ENCODE measurements at places on chromosomes 2 and 18. TPM values are rescaled to one million over a fixed set of nuclear protein-coding genes. Genes with fewer than 3 reads are reported as not detected.

- no peak for DNase-seq
Measured at GRCh38 chr2:3703757-3704355, 481 bp downstream of the DCDC2C start.

DNA sequence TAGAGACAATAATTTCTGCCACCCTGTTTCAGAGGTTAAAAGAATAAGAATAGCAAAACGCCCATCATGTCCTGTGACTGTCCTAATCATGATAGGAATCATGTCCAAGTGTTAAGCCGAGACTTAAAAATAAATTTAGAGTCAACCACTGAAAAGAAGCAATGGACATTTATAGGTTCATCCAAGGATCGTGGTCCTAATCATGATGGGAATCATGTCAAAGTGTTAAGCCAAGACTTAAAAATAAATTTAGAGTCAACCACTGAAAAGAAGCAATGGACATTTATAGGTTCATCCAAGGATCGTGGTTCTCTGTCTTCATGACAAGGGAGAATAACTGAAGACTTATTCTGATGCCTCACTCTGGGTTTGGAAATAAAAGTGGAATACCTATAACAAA, 73.6 kb downstream of the PDE11A start:
- no peak for DNase-seq

GRCh38 chr2:66275984-66276383, 158.9 kb upstream of the MEIS1 start:
- no peak for DNase-seq

DNA sequence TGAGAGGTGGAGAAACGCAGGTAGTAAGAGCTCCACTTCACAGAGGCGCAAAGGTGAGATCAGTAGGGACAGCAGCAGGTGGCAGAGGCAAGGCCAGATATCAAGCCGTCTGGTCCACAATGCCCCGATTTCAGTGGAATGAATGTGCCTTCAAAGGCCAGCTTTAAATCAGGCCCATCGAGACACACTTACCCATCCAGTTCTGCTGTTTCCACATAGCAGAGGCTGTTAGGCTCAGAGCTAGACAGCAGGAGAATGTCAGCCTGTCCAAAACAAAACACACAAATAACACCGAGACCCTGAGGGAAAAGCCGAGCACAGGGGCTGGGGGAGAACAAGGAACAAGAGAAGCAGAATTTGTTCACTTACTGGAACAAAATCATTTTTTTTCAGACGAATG, 75.8 kb upstream of the NARS1 start:
- no peak for DNase-seq

- DNase-seq: no peak
Measured at GRCh38 chr18:9188359-9189231, 52.0 kb downstream of the ANKRD12 start.

GRCh38 chr2:10626837-10627236, 62.9 kb downstream of the NOL10 start:
- no peak for DNase-seq

GRCh38 chr18:68299906-68300305, 415.0 kb downstream of the TMX3 start:
- no peak for DNase-seq

DNA sequence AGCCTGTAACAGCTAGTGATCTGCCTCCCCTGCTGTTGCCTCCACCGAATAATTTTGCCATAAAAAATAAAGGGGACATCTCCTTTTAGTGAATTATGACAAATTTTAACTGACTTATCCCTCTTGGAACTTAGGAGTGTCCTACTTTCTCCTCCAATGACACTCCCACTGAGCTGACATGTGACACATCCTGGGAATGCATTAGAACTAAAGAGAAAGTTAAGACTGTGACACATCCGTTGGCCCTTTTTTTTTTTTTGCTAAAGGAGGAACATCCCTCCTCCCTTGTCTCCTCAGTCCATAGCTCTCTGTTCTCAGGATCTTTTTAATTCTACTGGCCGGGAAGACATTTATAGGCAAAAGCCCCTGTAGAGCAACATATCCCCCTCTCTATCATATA, 268.2 kb downstream of the NRXN1 start:
- no peak for DNase-seq

GRCh38 chr2:177611310-177611886, 218.8 kb downstream of the AGPS start:
- DNase-seq: no peak

- no peak for DNase-seq
Measured at GRCh38 chr2:98601532-98602132, 6.7 kb downstream of the COA5 start.

GRCh38 chr2:186590759-186591505, 1.1 kb downstream of the ITGAV start:
- no peak for DNase-seq

DNA sequence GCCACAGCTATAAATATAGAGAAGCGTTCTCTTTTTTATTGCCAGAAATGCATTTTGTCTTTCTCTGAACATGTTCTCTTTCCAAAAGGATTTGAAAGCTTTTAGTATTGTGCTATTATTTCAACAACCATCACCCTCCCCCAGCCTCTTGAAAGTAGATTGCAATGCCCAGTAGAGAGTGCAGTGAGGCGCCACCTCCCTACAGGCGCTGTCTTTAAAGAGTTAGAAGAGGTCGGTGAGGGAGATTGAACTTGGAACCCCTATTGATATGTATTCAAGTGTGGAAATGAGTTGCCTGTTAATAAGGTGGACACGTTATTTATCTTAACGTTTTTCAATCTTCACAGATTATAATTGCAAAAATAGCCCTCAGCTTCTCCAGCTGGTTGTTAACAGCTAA, 360.3 kb downstream of the LRP1B start:
- DNase-seq: no peak

GRCh38 chr2:230924092-230924469, 961 bp downstream of the GPR55 start:
- peak; percentile 23 for DNase-seq

DNA sequence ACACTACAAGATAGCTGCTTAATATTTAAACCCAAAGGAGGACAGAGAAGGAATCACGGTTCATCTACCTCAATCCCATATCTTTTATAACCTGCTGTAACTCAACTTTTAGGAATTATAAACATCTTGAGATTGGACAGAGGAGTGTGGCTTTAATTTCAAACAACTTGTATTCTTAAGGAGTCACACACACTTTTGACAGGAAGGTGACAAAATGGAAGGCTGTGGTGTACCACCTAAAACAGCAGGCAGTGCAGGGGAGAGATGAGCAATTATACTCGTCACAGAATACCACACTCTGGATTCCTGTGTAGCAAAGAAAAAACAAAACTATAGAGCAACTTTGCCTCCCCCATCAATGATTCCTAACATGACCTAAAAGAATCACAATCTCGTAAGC, 194.8 kb downstream of the ZEB2 start:
- no peak for DNase-seq

DNA sequence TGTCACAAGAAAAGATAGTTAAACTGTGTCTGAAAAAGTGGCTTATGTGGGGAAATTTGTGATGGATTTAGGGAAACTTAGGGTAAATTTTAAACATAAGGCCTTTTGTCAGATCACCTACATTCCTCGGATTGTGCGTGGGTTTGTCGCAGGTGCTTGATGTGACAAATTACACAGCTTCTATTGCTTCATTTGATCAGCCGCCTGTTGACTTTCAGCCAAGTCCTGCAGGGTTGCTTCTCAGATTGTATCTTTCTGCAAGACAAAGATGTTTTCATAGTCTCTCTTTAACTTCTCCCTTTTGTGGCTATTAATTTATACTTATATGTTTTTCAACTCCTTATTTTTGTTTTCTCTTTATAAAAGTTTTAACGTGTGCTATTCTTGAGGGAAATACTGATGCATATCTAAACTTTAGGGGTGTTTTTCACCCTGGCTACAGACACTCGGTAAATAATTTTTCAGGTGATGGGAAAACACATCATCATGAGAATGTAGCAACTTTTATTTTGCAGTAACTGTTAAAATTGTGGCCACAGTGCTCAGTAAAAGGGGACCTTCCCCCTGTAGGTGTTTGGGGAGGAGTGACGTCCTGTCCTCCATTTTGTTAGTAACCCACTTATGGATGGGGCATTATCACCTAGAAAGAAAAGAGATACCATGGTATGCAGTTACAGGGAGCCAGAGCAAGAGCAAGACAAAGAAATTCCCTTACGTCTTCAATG, 31.4 kb downstream of the GALM start:
- DNase-seq: no peak

DNA sequence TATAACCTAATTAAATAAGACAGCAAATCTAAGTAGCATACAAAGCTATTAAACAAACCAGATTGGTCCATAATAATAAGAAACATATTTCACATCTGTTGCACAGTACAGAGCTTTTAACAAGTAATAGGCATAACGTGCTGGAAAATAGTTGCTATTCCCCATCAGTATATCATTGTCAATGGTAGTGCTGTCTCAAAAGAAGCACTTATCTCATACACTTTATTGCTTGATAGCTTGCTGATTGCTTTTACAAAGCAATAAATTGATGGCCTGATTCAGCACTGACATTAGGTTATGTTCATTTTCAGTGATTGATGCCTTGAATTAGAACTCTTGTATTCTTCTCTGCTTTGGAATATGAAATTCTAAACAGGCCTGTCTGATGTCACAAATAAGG, 641.7 kb downstream of the CBLN2 start:
- DNase-seq: no peak

- no peak for DNase-seq
Measured at GRCh38 chr18:24954341-24954740, 397.6 kb downstream of the ZNF521 start.

DNA sequence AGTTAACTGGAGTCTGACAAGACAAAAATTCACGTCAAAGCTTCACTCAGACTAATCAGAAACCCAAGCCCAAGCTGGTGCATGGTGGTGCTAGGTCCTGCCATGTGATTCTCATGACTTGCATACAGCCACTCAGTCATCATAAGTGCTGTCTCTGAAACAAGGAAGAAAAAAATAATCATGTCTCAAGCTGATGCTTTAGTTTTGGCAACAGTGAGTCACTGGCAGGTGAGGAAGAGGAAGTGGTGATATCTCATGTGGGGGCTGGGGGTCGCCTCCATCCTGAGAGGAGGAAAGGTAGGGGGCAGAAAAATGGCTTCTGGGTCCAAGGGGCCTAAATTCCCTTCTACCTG, 136.3 kb downstream of the TMEM163 start:
- no peak for DNase-seq

DNA sequence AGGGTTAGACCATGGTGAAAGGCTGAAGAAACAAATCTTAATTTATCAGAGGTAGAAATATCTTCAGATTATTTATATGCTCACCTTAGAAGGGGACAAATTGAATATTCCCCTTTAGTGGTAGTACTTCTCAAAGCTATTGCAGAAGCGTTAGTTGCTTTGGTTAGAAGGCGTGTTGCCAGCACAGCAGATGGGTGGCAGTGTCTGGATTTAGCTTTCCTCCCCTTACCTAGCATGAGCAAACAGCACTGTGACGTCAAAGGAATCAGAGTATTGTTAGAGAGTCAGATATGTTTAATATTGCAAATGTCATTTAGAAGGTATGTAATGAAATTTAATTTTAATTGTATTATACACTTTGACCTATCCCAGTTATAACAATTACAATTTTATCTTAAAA, 27.2 kb upstream of the GALR1 start:
- no peak for DNase-seq

Gene MFSD2B
- not detected for total RNA-seq

Gene REG3G
- total RNA-seq: 0.53 TPM

Gene WDR54
- total RNA-seq: 1.5 TPM

Gene AKAIN1
- 0.88 TPM for total RNA-seq

Gene CHRNG
- total RNA-seq: not detected

Gene MC4R
- not detected for total RNA-seq

Gene CIB4
- total RNA-seq: not detected

Gene GCA
- 7.3 TPM for total RNA-seq

Data from left lobe of liver (tissue), 2 donors.